ENCODE measurements at places on chromosomes 6 and 20.

DNA sequence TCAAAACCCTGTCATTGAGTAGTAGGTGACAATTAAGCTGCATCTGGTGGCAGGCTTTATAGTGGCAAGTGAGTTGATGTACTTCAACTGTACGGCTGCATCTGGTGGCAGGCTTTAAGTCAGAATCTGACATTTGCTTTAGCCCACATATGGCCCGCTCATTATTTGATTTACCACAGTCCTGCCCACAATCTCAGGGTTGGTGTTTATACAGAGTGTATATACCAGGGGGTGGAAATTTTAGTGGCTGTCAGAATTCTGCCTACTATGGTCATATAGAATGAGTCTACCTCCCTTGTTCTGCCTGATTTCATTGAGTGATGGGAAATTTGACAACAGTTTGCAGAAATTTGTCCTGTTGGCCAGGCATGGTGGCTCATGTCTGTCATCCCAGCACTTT lies 112.3 kb downstream of the SMAP1 start:
- no peak for DNase-seq

DNA sequence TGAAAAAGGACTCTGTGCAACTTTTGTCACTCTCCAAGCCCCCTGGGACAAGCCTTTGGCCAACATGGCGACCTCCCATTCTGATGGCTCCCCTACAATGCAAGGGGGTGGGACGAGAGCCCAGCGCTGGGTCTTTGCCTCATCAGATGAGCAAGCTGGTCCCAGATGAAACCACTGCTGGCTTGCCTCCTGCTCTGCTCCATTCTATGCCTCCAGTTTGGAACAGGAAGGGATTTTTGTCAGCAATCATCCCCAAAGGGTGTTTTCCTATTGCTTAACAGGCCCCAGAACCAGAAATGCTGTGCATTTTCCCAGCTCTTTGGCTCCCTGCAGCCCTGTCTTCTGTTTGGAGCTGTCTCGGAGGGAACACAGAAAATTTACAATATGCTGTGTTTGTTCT lies 412.7 kb downstream of the MAFB start:
- peak; percentile 39 for DNase-seq

DNA sequence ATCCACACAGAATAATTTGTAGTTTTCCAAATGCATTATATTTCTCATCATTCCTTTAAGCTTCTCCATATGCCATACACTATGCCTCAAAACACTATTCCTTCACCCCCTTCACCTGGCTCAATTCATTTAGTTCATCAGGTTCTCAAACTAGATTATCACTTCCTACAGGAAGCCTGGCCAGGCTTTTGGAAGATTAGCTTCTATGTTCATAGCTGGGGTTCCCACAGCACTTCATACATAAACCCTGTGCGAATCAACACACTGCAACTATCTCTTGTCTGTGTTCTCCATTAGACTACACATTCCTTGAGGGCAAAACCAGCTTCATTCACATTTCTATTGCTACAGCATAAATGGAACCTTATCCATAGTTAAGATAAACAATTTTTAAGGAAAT lies 40.5 kb upstream of the PLN start:
- DNase-seq, result no peak

DNA sequence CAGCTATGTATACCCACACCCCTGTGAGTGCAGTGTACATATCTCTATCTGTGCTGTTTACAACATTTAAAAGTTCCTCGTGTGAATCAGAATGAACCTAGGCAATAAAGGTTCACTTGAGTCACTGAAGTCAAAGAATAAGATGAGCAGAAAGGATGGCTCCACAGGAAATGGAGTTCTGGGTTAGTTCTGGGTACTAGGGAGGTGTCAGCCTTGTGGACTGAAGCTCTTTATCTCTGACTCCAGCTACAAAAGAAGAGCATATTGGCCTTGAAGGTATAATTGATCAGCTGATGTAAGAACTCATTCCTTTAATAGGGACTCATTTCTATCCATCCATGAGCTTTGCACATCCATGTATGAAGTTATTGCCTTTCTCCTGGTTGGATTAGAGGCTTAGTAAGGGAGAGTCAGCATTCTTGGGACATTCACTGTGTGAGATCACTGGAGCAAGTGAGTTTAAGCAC lies 73.9 kb upstream of the BACH2 start:
- peak; percentile 40 for DNase-seq

DNA sequence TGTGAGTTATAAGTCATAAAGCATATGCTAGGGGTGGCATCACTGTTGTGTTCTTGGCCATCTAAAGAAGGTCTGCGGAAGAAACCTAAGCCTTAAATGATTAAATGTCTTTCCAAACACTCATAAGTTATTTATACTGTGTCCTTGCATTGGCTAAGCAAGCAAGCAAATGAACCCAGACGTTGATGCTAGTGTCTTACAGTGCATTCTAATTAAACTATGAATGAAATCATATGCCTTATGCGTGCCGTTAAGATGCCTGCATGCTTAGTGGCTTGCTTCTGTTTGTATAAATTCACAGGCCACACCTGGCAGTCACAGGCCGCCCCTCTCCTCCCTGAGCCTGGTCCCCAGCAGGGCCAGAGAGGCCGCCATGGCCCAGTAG lies 49.9 kb downstream of the RIN2 start:
- no peak for DNase-seq

DNA sequence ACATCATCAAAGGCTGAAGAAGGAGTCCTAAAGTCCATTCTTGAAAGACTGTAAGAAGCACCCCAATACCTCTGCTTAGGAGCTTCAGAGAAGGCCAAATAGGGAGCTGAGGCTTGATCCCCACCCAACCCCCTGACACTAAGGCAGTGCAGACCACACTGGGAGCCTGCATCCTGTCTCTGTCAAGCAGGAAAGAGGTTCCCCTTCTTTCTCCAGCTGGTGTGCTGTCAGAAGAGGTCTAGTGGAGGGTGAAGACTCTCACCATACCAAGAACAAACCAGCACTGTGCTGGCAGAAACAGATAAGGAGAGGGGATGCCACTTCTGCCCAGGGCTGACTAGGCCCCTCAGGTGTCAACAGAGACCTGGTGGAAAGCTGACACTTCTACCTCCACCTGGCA lies 19.9 kb downstream of the GZF1 start:
- no peak for DNase-seq

DNA sequence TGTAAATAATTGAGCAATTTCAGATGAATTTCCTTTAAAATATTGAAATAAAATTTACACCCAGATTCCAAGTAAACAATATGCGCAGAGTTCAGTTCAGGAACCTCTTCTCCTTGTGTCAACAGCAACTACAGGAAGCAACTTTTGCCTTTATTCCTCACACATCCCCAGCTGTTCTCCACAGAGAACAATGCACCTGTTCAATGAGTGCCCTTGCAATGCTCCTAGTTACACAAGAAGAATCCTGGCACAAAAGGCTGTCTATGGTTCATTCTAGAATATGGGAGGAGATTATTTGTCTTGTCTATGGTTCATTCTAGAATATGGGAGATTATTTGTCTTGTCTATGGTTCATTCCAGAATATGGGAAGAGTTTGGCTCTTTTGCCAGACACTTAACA lies 454.9 kb downstream of the BTBD3 start:
- no peak for DNase-seq

- peak; percentile 77 for DNase-seq
These were observed 33.2 kb downstream of the NT5E start for GRCh38 chr6:85482905-85483700.

DNA sequence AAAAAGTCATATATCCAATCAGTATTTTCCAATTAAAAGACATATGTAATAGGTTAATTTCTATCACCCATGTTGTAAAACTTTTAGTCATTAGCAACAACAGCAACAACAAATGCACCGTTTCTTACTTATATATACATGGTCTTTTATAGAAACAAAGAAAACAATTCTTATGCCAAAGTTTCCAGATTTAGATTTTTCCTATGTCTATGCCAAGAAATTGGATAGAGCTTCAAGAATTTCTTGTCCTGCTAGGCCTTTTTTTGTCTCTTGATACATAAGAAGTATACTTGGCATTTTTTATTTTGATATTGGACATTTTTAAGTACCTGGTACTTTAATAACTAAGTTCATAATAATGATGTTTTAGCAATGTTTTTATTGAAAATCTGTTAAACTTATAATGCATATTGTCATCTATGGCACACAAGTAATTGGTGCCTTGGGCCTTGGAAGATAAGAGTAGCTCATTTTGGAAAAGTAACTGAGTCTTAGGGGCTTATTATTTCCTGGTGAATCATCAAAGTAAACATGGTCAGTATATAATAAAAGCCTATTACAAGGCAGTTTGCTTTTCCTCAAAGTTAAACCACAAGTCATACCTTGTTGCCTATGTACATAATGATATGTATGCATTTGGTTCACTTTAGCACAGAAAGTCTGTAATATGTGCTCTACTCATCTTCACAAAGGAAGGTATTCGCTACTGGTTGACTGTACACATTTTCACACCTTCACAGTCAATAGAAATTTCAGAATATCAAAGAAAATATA lies 10.1 kb upstream of the FRK start:
- no peak for DNase-seq

DNA sequence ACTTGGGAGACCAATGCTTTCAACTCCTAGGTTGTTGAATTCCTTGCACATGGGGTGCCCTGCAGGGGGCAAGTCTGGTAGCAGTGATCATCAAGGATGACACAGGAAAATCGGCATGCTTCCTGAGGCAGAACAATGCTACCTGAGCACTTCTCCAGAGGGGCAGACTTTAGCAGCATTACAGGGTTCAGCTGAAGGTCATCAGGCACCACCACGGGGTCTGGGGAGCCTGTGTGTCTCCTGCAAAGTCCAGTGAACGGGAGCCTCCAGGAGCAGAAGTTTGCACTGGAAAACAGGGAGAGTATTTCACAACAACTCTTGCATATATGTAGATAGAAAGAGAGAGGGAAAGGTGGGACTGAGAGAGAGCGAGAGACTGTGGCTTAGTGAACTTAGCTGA lies 10.2 kb downstream of the VSX1 start:
- DNase-seq, result no peak

- DNase-seq, result peak; percentile 66
These were observed 2.0 kb downstream of the EDEM2 start for GRCh38 chr20:35145141-35145564.

- peak; percentile 32 for DNase-seq
These were observed 88.4 kb downstream of the HACE1 start for GRCh38 chr6:104771258-104771832.

GRCh38 chr6:110728501-110728900 lies 86.8 kb downstream of the CDK19 start:
- no peak for DNase-seq

DNA sequence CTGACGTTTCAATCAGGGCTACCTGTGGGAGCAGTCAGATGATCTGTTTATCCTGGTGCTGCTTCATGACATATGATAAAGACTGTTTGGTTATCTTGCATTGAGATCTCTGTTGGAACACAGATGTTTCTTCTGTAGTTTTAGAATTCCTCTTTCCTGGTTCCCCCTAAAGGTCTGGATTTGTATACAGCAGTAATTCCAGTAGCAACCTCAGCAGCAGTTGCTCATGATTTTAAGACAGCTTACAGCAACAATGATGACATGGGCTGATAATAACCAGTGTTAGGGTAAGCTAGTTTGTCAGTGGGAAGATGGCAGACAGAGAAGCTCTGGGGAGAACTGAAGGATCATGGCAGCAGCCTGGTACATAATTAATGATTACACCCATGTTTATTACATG lies 439.4 kb downstream of the PHF3 start:
- DNase-seq, result no peak

DNA sequence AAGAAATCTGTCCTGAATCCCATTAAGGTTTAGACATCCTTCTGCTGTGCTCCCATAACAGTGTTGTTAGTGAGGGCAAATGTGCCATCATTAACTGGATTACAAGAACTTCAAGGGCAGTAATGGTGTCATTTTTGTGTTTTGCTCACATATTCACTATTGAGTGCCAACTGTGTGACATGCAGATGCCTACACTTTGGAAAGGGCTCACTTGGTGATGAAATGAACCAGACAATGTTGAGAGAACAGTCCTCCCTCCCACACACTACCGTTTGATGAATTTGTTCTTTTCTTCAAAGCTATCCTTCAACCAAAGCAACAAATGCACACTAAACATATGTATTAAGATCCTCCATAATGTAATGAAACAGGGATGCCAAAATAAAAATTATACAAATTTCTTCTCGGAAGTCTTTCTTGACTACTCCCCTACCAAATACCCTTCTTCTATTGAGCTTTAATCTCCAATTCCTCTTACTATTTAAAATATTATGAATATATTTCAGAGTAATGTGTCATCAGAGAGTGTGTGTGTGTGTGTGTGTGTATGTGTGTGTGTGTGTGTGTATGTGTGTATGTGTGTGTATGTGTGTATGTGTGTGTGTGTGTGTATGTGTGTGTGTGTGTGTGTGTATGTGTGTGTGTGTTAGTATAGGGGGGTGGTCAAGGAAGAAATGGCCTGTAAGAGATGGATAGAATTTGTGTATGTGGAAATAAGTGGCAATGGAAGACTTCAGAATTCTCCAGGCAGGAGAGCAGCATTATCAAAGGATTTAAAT lies 92.3 kb upstream of the ENPP5 start:
- DNase-seq, result peak; percentile 51

- DNase-seq, result no peak
These were observed 57.7 kb downstream of the PPP1R16B start for GRCh38 chr20:38863024-38863851.

GRCh38 chr20:17663486-17663885 lies 18.6 kb downstream of the RRBP1 start:
- DNase-seq, result peak; percentile 65

GRCh38 chr20:54678253-54678652 lies 202.9 kb downstream of the DOK5 start:
- DNase-seq, result no peak

DNA sequence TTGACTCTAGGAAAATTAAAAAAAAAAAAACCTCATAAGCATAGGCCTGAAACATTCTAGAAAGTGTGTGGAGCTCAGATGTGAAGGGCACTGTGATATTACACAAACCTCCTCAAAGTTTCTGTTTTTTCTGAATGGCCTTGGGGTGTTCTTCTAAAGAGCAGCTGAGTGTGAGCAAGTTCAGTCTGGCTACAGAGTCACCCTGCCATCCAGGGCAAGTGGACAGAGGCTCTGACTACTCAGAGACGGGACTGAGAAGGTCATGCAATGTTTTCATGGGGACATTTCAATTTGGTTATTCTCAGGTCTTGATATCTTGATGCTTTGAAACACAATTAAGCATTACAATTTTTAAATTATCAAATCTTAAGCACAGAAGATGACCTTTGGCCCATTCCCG lies 36.6 kb upstream of the SSTR4 start:
- no peak for DNase-seq

- DNase-seq, result no peak
These were observed at the start of gene KIAA1755 for GRCh38 chr20:38260378-38261053. TSS of gene KIAA1755 (minus strand) at chr20:38260735. CDS start at chr20:38260500, 235 bp downstream.

Data from fibroblast of mammary gland (primary cell).